ENCODE measurements at places on chromosomes 2 and 18.

DNA sequence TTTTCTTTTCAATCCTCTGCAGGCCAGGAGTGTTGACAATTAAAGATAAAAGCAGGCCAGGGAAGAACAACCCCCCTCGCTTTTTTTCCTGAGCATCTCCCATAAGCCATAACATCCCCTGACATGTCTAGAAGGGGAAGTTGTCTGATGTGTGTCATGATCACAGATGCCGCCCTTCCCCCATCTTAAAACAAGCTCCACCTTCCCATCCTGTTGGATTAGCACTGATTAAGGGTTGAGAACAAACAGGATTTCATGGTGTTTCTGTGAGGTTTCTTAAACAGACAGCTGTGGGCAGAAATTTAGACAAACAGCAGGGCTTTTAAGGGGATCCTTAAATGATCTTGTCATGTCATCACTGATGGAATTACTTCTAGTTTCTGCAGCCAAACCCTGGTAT is 59.4 kb upstream of the UPP2 start:
- DNase-seq, result no peak

DNA sequence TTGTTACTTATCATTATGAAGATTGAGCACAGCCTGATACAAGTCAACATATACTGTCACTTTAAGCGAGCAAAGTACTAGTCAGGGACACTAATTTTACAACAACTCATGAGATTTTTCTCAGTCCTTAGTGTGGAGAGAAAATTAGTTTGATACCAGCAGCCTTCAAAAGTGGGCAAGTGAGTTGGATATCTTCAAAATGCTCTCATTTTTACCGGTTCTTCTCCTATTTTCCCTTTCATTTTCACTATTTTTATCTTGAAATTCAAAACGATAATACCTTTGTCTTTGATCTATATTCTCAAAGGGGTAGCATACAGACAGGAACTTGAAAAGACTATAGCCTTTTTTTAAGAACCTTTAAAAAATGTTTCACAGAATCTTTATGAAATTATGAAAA is 52.0 kb upstream of the UBXN4 start:
- DNase-seq, result no peak

- no peak for DNase-seq
These were observed 971.0 kb upstream of the CDH2 start for GRCh38 chr18:29147944-29148343.

- DNase-seq, result no peak
These were observed 116.8 kb downstream of the COPS8 start for GRCh38 chr2:237202288-237203030.

DNA sequence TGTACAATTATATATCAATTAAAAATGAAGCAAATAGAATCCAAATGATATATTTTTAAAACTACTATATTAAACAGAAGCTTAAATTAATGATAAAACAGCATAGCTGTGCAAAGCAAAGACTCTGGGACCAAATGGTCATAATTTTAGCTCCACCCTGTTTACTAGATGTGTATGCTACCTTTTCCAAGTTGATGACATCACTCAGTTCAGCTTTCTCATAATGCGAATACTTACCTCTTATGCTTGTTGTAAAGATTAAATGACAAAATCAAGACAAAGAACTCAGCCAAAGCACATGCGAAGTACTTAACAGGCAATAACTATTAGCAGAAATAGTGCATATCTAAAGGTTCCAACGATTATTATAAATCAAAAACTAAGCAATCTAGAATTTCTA is 51.6 kb downstream of the LNPK start:
- DNase-seq, result no peak

- no peak for DNase-seq
These were observed 25.5 kb upstream of the ZCCHC2 start for GRCh38 chr18:62497190-62497772.

- no peak for DNase-seq
These were observed 170.9 kb downstream of the ZNF521 start for GRCh38 chr18:25180973-25181548.

- no peak for DNase-seq
These were observed 442.1 kb upstream of the TCF4 start for GRCh38 chr18:56030060-56030459.

GRCh38 chr18:28736951-28737350 is 560.0 kb upstream of the CDH2 start:
- DNase-seq, result no peak

- DNase-seq, result no peak
These were observed 18.7 kb downstream of the DBI start for GRCh38 chr2:119385466-119385865.

- DNase-seq, result peak; percentile 90
These were observed 27.1 kb upstream of the PTMA start for GRCh38 chr2:231680992-231681852.

DNA sequence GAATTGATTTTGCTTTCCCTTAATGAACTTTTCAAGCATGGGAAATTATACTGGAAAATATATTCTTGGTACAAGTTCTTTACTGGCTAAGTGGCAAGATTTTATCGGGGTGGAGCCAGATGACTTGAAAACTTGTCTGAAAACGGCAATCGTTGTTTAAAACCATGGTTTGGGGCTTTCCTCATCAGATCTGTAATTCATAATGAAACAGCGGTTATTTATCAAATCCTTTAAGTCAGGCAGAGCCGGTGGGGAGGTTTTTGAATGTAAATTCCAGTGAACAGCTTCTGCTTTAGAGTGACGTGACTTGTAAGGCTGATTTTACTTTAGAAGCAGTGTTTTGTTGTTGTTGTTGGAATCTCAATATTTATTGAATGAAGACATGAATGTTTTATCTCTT is 2.6 kb downstream of the SEC11C start:
- DNase-seq, result no peak

- no peak for DNase-seq
These were observed 30.5 kb upstream of the ITGA4 start for GRCh38 chr2:181426672-181427071.

DNA sequence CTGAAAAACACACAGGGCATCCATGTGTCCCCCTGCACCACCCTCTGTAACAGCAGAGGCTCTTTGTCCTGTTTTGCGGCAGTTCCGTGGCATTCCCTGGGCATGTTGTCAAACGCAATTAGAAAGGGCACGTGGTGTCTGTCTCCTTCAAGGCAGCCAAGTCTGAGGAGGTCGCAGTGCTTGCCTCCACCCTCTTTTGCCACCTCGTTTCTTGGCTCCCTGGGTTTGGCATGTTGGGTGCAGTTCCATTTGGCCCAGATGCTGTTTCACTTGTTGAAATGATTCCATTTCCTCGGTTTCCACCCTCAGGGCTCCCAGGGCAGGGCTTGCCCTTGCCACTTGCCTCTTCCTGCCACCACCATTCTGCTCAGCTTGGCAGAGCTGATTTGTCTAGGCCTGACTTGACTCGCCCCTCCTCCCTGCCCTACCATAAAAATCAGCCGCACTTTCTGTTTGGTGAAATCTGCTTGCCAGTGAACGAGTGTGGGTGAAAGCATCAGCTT is 12.4 kb downstream of the CCL20 start:
- no peak for DNase-seq

DNA sequence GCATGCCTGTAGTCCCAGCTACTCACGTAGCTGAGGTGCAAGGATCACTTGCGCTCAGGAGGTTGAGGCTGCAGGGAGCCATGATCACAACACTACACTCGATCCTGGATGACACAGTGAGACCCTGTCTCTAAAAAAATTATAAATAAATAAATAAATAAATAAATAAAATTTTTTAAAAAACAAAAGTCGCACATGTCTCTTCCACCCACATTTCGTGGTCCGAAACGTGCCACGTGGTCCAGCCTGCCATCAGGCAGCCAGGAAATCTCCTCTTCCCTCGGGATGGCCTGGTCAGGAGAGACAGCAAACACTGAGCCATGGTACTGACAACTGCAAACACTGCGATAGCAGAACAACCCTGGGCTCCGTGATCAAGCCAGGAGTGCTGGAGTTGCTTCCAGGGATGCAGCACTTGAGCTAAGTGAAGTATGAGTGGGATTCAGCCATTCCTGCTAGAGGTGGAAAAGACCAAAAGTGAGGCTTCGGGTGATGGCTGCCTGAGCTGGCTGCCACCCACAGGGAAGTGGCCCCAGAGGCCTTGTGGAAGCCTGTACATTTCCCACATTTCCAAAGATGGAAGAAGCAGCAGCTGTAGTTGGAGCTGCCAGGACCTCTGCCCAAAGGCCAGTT is 193.1 kb downstream of the SMAD2 start:
- no peak for DNase-seq

- no peak for DNase-seq
These were observed 9.2 kb downstream of the IRS1 start for GRCh38 chr2:226790431-226790830.

GRCh38 chr18:46794607-46795006 is 37.8 kb upstream of the ST8SIA5 start:
- no peak for DNase-seq

- no peak for DNase-seq
These were observed 81.3 kb downstream of the DGKD start for GRCh38 chr2:233435436-233436190.

DNA sequence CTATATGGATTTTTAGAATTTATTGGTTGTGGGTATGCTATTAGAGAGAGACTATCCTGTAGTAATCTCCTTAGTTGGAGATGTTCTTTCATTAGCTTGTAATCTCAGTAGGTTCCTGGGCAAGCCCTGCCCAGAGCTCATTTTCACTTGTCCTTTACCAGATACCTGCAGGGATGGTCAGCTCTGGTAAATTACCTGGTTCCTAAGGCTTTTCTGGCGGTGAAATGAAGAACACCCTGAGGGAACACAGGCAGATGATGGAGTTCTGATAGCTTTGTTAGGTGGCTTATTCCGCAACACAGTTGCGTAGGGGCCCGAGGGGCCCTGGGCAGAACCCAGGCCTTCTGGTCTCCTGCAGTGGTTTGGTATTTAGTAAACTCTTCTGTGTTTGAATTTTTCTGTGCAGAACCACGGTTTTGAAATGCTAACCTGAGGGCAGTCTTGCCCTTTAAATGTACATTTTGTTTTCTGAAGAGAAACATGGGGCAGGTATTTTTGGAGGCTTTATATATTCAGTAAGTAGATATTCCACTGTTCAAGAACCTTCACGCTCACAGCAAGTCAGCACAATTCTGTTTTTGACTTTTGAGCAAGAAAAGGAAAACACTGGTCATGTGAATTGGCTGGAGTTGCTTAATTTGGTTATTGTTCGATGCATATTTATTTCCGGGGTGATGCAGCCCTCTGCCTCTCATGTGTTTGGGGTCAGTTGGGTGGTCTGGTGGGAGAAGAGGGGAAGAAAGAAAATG is 22.4 kb downstream of the ZNF532 start:
- no peak for DNase-seq

- DNase-seq, result peak; percentile 52
These were observed 58.1 kb downstream of the INPP4A start for GRCh38 chr2:98502556-98503335.

DNA sequence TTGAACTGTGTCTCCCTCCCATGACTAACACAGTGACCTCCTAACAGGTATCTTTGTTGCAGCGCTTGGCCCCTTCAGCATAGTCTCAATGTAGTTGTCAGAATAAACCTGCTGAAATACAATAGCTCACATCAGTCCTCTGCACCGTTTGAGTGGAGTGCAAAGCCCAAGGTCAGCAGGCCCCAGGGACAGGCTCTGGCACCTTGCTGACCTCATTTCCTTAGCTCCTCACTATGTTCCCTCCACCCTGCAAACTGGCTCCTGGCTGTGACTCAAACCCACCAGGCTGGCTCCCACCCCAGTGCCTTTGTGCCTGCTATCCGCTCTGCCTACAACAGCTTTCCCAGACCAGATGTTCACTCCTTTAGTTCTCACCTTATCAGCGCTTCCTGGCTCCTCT is 146.7 kb downstream of the LRATD1 start:
- DNase-seq, result no peak

DNA sequence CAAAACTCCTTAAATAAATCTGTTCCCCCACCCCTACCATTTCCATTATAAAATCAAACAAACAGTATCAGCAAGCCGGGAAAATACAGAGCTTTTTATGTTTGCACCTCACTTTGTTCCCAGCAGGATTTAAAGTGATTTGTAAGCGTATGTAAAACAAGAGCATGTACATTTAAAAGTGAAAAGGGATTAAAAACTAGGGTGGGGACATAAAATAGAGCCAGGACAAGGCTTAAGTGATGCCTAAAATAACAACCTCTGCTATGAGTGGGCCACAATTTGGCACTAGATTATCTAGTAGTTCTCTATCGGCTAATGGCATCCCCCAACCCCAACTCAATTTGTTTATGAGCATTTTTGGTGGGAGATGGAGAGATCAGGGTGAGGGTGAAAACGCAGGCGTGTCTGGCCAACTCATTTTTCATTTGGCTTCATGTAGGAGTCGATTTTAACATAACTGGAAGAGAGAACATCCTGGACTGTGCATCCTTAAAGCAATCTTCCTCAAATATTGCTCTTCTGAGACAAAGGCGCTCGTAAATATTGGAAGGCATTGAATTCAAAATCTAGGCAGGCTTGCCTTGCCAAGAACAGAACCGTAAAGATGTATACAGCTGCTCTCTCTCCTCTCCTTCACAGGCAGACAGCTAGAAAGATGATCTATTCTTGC is 34.5 kb upstream of the TSPYL6 start:
- DNase-seq, result no peak

- DNase-seq, result no peak
These were observed 138.0 kb downstream of the AKAIN1 start for GRCh38 chr18:5058768-5059695.

GRCh38 chr2:148022351-148022750 is 1.5 kb downstream of the MBD5 start:
- DNase-seq, result no peak

- no peak for DNase-seq
These were observed 128.0 kb downstream of the ARL4C start for GRCh38 chr2:234368861-234369261.

DNA sequence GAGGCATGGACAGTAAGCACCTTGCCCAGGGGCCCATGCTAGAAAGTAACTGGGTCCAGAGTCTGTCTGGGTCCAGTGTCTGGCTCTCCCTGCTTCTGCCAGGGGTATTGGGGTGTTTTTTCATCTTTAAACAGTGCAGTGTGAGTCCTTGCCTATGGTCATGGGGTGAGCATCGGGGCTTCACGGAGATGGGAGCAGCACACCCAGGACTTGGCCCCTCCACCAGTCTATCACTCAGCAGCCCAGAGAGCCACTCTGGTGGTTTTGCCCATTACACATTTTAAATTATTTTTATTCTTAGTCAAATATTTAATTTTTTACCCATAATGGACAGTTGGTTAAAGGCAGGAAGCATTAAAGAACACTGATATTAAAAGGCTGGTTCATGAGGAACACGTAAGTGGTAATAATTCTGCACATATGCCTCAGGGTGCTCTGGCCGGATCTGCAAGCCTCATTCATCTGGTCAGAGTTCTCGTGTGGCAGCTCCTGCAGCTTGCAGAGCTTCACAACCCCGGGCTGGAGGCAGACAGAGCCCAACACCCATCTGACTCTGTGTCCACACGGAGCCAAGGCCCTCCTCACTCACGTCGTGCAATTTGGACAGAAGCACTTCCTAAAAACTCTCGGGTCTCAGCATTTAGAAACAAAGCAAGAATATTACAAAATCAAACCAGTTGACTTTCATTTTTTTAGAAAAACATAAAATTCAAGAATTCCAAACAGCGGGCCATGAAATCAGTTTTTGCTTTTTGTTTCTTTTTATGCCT is 204.1 kb downstream of the CTIF start:
- peak; percentile 84 for DNase-seq

DNA sequence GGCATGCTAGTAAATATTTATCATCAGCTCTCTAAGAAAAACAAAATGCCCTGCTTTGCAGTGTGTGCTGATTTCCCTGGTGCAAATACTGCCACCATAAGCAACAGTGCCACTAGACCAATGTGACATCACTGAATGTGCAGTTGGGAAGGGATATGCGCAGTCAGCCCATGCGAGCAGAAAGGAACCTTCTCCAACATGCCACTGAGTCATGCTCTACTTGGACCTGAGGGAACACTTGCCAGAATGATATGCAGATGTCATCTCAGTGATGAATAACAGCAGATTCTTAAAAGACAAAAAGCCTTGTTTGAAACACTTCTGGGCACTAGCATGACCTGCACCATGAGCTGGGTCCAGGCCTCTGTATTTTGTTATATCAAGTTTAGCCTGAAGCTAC is 55.3 kb upstream of the REL start:
- no peak for DNase-seq

Data from ascending aorta (tissue), 2 donors.